Epithelial cell of esophagus (primary cell): ENCODE measurements at places on chromosomes 5 and 9.

GRCh38 chr5:87339986-87340385, 72.3 kb downstream of the RASA1 start:
- DNase-seq = no peak

DNA sequence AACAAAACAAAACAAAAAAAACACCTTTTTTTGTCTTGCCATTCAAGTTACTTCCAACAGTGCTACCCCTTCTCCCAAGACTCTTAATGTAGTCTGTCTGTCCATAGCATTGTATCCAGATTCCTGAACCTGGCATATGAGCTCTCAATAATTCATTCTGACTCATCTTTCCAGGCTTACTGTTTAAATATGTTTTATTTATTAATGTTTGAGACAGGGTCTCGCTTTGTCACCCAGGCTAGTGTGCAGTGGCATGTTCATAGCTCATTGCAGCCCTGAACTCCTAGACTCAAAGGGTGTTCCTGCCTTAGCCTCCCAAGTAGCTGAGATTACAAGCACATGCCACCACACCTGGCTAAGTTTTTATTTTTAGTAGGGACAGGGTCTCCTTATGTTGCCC, 208.0 kb upstream of the DMRT1 start:
- no peak for DNase-seq

DNA sequence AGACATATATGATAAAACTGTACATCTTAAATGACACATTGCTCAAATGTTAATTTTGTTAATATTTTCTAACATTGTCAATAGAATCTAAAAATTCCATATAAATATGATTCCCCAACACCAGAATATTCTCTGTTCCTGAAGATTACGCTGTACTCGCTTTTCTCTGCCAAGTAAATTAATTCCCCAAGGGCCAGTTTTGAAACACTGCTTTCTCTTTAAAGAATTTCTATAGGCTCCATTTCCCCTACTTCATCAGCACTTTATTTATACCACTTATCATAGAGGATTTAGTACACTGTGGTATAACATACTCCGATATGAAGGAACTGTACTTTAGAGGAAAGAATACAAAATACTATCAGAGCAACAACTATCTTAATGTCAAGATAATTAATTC, 101.4 kb upstream of the ACOT12 start:
- DNase-seq = no peak

DNA sequence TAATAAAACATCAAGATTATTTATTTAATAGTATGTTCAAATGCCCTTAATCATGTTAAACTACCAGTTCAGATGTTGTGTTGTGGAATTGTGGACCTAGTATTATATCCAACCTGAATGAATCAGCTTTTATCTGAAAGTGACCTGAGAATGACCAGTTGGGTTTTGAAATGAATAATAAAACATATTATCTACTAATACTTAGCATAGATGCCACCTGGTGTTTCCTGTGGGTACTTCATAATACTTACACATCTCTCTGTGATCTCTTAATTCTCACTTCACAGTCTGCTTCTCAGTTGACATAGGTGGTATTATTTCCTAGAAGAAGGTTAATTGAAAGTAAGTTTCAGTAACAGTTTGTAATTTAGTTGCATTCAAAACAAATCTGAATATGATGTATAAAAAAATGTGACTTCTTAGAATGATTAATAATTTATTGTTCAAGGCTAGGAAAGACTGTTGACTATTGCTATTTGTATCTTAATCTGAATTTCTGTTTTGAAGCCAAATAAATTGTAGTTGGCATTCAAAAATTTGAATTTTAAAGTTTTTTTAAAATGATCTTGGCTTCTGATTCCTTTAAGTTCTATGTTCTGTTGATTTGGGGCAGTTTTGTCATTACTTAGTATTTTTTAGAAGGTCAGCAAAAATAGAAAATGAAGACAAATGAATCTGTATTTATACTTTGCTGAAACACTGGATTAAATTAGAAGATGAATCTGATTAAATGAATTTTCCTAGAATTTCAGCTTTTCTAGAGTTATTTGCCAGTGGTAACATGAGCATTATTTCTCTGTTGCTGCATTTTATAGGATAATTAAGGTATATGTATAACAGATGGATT, 48.2 kb downstream of the KIF2A start:
- peak; percentile 60 for DNase-seq

GRCh38 chr5:159050316-159051143, 49.2 kb downstream of the EBF1 start:
- DNase-seq = peak; percentile 4

DNA sequence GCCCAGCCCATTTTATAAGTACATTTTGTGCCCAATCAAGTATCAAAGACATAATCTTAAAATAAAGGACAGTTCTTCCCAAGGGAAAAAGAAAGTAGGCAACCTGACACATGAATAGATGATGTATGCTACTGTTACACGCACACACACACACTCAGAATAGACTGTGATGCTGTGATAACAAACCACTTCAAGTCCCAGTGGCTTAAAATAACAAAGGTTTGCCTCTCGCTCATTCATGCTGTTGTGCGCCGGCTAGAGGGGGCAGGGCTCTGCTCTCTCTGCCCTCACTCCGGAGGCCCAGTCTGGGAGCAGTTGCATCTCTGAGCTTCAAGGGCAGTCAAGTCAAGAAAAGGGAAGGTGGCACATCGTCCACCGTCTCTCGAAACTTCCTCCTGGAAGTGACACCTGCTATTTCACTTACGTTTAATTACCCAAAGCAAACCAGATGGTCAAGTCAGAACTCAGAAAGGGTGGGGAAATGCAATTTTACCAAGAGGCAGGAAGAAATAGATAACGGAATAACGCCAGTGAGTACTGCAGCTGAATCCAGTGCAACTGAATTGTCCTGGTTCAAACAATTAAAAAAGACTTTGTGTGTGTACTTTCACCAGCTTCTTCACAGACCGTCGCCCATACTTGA, 43.3 kb downstream of the ANKRD33B start:
- DNase-seq = no peak

GRCh38 chr5:37869216-37869615, 29.4 kb upstream of the GDNF start:
- peak; percentile 21 for DNase-seq

DNA sequence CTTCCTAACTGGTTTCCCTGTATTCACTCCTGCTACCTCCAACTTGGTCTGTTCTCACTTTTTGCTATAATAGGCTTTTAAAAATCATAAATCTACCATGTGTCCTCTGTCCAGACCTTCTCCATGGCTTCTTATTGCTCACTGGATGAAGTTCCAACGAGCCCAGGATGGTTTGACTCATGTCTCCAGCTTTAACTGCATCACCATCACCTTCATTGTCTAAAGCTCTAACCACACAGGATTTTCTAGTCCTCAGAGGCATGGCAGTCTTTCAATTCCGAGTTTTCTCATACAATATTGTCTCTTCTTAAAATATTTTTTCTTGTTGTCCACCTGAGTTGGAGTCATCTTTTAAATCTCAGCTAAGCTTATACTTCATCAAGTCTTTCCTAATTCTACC, 49.3 kb downstream of the PDCD1LG2 start:
- DNase-seq = peak; percentile 62

GRCh38 chr5:133048993-133049725, 2.7 kb upstream of the HSPA4 start:
- DNase-seq = no peak

DNA sequence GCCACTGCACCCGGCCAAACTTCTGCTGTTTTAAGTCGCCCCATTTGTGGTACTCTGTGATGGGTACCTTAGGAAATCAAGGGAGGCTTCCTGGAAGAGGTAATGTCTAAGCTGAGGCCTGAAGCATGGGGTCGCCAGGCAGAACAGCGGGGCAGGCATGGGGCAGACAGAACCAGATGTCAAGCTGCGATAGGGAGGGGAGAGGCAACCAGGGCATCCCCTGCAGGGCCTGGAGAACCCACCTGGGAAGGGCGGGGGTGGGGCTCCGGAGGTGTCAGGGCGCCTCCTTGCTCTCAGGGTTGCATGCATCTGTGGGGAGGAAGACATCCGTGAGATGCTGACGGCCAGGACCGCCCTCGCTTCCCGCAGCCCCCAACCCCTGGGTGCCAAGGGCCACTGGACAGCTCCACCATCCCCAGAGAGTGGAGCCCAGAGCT, 2.8 kb downstream of the LCN15 start:
- no peak for DNase-seq

GRCh38 chr9:83432104-83432627, 106.0 kb downstream of the FRMD3 start:
- DNase-seq = no peak

GRCh38 chr9:123335193-123335985, 20.6 kb upstream of the CRB2 start:
- peak; percentile 57 for DNase-seq

DNA sequence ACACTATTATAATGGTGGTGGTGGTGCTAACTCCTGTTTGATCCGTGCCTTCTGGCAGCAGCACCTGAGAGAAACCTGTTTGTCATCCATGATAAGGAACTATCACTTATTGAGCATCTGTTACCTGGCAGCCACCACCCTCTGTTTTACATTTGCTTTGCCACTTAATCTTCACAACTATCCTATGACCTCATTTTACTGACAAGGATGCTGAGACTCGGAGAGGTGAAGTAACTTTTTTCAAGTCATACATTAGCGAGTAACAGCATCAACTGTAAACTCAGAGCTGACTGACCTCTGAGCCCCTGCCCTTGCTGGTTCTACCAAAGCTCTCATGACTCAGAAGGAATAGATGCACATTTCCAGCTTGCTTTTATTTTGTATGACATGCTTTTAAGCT, 81.1 kb downstream of the EGFLAM start:
- peak; percentile 3 for DNase-seq

GRCh38 chr9:121331549-121331948, 38.5 kb downstream of the STOM start:
- DNase-seq = no peak

DNA sequence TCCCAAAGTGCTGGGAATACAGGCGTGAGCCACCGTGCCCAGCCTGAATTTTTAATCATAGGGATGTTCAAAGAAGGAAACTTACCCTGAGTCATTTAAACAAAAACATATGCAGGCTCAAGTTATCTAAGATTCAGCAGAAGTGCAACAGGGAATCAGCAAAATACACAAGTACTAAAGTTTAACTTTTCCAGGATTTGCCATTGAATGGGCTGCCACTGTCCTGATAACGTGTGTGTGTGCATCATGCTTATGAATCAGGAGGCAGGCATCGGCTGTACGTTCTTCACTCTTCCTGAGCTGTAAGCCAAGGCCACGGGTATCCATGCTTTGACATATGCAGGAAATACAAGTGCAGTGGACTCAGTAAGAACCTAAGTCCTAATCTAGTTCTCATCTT, 48.8 kb upstream of the FST start:
- no peak for DNase-seq

- no peak for DNase-seq
Observed at GRCh38 chr5:30765227-30765626, 428.3 kb upstream of the CDH6 start.

- DNase-seq = no peak
Observed at GRCh38 chr5:157581901-157582300, 6.3 kb upstream of the ADAM19 start.

DNA sequence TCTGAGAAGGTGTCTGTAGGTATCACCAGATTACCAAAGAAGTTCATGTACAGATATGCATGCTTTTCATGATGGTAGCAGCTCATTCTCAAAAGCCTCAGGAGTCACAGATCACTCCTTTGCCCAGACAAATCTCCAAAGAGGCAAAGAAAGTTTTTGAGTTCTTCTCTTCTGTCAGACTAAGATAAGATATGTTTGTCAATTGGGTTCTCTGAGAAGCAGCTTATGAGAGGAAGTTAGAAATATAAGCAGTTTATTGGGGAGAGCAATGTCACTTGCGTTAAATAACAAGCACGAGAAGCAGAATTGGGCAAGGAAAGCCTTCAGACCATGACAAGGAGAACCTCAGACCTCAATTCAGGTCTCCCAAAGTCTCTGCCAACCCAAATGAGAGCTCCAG, 219.2 kb upstream of the KLF4 start:
- DNase-seq = no peak

DNA sequence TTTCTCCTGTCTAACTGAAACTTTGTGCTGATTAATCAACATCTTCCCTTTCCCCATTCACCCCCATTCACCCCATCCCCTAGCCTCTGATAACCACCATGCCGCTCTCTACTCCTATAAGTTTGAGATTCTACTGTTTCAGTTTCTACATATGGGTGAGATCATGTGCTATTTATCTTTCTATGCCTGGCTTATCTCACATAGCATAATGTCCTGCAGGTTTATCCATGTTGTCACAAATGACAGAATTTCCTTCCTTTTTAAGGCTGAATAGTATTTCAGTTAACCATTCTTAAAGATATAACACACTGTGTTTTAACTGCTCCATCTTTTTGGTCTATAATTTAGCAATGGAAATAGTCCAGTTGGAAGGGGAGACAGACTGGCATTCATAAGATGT, 205.1 kb downstream of the SNCAIP start:
- no peak for DNase-seq

DNA sequence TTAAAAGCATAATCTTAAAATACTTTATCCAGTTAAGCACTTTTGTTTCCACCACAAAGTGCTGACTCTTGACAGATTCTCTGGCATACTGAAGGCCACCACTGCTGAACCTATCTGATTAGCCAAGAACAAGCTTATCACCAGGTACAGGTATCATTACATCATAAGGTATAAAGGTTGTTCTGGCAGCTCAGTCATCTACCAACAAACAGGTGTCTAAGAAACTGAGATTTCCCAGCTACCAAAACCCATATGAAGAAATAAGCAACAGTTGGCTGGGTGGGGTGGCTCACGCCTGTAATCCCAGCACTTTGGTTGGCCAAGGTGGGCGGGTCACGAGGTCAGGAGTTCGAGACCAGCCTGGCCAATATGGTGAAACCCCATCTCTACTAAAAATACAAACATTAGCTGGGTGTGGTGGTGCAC, 5.0 kb downstream of the MTMR12 start:
- no peak for DNase-seq

- DNase-seq = no peak
Observed at GRCh38 chr5:180439911-180440769, 54.0 kb upstream of the CNOT6 start.

DNA sequence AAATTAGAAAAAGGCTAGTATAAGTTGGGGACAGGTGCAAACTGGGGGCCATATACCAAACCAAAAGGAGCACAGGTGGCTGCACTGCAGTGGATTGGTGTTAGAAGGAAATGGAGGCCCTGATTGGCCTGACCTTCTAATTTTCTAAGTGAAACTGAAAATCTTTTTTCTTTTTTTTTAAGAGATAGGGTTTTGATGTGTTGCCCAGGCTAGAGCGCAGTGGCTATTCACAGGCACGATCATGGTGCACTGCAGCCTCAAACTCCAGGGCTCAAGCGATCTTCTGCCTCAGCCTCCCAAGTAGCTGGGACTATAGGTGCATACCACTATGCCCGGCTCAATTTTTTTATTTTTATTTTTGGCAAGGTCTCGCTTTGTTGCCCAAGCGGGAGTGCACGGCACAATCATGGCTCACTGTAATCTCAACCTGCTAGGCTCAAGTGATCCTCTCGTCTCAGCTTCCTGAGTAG, 9.8 kb upstream of the CCDC69 start:
- no peak for DNase-seq

DNA sequence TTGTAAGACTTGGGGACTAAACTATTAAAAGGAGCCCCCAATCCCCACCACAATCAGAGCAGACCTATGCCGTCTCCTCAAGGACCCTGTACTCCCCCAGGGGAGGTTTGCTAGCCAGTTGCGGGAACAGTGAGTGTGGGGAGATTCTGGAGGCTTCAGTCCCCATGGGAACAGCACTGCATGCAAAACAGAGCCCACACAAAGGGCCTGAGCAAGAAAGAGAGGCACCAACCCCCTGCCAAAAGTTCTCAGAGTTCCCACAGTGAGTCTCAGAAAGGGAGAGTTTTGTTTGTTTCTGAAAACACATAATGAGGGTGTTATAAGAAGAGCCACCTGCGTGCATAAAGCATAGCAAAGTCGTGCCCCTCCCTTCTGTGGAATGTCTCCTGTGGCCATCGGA, 56.6 kb downstream of the CFAP90 start:
- no peak for DNase-seq

- DNase-seq = no peak
Observed at GRCh38 chr9:17476401-17476800, 102.5 kb upstream of the SH3GL2 start.
